ENCODE measurements at places on chromosomes 4 and X.

GRCh38 chr4:112736718-112737135, 99.8 kb downstream of the LARP7 start:
- no peak for DNase-seq

- no peak for DNase-seq
Observed at GRCh38 chrX:115318139-115318538, 28.6 kb downstream of the LUZP4 start.

- no peak for DNase-seq
Observed at GRCh38 chr4:111630705-111631104, 514.5 kb upstream of the FAM241A start.

DNA sequence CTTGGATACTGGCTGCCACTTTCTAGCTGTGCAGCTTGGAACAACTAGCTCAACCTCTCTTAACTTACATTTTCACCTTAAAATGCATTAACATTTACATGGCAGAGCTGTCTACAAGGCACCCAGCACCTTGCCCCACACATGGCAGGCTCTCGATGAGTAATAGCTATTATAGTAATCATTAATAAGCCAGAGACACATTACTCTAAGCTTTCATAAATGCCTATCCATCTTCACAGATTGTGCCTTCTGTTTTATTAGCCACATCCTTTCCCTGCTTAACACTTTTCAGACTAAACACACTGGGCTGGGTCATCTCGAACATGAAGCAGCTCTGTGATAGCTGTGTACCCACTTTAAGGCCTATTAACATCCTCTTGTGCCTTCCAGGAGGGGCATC, 83.8 kb upstream of the UCP1 start:
- DNase-seq = no peak

DNA sequence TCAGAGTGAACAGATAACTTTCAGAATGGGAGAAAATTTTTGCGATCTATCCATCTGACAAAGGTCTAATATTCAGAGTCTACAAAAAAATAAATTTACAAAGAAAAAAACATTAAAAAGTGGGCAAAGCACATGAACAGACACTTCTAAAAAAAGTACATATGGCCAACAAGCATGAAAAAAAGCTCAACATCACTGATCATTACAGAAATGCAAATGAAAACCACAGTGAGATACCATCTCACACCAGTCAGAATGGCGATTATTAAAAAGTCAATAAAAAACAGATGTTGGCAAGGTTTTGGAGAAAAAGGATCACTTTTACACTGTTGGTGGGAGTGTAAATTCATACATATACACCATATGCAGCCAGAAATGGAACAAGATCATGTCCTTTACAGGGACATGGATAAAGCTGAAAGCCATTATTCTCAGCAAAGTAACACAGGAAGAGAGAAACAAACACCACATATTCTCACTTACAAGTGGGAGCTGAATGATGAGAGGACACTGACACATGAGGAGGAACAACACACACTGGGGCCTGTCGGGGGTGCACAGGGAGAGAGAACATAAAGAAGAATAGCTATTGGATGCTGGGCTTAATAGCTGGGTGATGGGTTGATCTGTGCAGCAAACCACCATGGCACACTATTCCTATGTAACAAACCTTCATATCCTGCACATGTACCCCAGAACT, 41.6 kb upstream of the ITM2A start:
- no peak for DNase-seq

DNA sequence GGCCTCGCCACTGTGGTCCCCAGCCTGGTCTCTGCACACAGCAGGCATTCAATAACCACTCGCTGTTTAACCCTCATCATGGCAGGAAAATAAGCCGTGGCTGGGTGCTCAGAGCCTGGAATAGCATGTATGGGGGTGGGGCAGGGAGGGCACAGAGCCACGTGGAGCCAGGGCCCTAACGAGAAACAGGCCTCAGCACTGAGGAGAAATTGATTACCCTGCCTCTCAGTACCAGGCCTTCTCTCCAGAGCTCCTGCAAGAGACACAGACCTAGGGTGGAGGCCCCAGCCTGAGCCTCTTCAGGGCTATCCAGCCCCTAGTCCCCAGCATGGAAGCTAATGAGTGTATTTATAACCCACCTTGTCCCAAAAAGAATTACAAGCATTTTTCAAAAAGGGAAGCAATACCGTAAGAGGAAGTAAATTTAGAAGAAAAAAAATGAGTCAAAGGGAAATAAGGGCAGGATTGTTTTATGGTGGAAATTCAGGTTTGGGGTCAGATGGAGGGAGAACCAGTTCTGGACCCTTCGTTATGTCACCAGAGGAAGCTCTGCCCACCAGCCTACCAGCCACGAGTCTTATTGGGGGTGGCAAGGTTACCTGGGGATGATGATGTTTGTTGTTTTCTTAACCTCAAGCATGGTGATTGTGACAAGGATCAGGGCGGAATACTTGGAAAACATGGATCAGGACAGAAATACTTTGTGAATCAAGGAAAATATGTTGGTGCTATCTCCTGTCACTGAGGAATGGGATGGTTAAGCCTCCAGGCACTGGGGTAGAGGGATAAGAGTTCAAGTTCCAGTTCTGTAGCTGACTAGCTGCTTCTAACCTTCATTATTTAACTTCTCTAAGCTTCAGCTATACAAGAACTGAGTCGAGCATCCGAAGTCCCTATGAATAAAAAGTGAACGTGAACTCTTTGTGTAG, 101.9 kb upstream of the RBPJ start:
- DNase-seq = no peak

DNA sequence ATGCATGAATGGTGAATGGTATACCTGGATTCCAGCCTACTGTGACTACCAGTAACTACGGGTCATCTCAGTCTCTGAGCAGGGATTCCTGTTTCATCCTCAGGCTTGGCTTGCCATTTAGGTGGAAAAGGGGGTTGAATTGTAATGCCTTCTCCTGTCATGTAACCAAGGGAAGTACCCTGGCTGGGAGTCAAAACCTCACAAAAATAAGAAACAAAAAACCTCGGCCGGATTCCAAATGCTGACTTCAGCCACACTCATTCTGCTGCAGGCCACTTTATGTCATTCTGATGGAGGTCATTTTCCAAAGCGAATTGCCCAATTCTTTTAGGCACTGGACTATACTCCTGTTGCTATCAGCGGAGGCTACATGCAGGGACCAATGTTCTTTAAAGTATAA, 324.7 kb downstream of the LDB2 start:
- no peak for DNase-seq

DNA sequence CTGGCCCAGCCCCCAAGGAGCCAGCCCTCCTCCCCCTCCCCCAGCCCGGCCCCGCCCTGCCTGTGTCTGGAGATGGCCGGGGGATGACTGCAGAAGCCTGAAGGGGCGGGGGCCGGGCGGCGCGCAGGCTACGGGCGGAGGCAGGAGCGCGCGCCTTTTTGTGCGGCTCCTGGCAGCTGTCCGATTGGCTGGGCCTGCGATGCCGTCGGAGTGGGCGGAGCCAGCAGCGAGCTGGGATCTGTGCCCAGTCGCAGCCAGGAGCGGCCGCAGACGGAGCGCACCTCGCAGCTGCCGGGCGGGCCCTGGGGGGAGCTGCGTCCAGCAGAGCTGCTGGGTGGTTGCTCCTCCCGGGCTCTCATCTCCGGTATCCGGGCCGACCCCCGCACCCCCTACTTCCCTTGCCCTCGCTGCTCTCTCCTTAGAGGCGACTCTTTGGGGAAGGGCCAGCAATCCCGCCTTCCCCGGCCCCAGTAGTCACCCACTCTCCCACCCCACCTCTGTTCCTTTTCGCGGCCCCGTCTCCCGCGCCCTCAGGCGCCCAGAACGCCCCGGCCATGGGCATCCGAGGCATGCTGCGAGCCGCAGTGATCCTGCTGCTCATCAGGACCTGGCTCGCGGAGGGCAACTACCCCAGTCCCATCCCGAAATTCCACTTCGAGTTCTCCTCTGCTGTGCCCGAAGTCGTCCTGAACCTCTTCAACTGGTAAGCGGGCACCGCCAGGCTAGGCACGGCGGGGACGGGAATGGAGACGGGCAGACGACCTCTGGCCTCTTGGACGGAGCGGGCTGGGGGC, at the start of gene GABRQ:
TSS of gene GABRQ (plus strand) at position 247 of the 794 bp plus-strand sequence. CDS start at position 555, 308 bp downstream.
- DNase-seq = peak; percentile 36

GRCh38 chr4:94558392-94558904, 106.7 kb downstream of the PDLIM5 start:
- no peak for DNase-seq

DNA sequence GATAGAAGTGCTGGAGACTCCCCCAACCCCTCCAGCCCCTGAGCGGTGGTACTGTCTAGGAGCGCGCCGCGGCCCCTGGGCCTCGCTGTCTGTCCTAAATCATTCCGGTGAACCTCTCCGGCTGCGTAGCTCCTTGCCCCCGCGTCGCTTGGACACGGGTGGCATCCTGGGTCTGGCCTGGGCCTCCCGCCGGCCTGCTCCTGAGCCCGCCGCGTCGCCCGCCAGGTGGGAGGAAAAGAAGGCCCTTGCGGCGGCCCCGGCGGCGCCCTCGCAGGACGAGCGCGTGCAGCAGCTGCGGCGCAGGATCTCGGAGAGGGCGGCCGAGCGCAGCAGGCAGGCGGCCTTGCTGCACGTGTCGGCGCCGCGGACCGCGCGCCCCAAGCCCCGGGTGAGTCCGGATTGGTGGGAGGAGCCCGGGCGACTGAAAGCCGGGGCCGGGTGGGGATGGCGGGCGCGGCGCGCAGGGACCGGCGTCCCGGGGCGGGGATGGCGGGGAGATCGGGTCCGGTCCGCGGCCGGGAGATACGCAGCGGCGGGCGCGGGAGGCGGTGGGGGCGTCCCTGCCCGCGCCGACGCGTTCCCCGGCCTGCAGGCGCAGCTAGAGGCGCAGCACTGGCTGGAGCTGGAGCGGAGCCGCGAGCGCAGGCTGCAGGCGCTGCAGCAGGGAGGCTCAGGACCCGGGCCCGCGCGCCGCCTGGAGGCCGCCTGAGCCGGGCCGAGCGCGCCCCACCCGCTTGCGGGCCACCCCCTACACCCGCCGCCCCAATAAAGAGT, 6.5 kb upstream of the RNF4 start:
- DNase-seq = peak; percentile 86

GRCh38 chrX:56248492-56248891, 16.3 kb downstream of the KLF8 start:
- peak; percentile 39 for DNase-seq

- DNase-seq = no peak
Observed at GRCh38 chr4:41458689-41459088, 79.3 kb upstream of the LIMCH1 start.

- DNase-seq = no peak
Observed at GRCh38 chrX:19630776-19631707, 115.7 kb upstream of the MAP3K15 start.

- no peak for DNase-seq
Observed at GRCh38 chr4:123603165-123603564, 206.6 kb downstream of the SPRY1 start.

GRCh38 chrX:46648660-46649059, 75.1 kb downstream of the CHST7 start:
- no peak for DNase-seq

GRCh38 chrX:72254816-72255215, 16.0 kb upstream of the ERCC6L start:
- DNase-seq = no peak

DNA sequence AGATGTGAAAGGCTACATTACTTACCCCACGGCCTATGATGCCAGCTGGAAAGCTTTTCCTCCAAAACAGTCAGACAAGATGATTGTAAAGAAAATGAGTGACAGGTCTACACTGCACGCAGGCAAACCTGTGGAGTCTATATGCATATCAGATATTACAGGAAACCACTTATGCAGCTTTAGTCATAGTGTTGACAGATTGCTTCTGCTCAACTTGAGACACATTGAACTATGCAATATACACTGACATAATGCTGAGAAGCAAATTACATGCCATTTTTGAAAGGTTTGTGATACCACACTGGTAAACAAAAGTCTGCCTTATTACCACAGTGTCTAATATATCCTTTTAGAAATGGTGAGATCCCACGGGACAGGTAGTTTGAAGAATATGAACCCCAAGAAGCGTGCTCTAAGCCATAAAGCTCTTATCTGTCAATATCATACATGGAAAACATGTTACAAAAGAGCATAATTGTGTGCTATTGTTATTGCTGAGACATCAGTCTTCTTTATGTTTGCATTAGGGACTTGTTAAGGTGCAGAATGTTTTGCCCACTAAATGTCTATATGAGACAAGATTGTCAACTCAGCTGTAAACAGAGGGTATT, 1835.8 kb upstream of the TENM3 start:
- DNase-seq = no peak

All from left ventricle myocardium superior (tissue), 1 donor.